Mesothelial cell of epicardium (in vitro differentiated cells): ENCODE measurements at places on chromosomes 2 and 18. TPM values are rescaled to one million over a fixed set of nuclear protein-coding genes. Genes with fewer than 3 reads are reported as not detected.

- DNase-seq: no peak
Observed at GRCh38 chr2:70128005-70128404, 40.7 kb downstream of the PCBP1 start.

DNA sequence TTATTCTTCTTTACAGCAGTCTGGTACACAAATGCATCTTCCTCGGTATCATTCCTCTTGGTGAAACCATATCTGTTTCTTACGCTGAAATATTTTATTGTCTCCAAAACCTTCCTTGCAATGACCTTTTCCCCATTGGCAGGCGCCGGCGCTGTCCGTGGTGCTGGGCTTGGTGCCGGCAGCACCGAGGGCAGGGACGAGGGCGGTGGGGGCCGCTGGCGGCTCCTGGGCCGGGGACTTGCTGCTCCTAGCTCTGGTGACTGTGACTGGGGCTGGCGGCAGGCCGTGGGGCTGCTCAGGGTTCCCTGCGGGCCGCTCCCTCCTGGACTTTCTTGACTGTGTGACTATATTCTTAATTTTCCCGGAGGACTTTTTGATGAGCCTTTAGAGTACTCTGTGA, 72.5 kb downstream of the GPR39 start:
- peak; percentile 38 for DNase-seq

DNA sequence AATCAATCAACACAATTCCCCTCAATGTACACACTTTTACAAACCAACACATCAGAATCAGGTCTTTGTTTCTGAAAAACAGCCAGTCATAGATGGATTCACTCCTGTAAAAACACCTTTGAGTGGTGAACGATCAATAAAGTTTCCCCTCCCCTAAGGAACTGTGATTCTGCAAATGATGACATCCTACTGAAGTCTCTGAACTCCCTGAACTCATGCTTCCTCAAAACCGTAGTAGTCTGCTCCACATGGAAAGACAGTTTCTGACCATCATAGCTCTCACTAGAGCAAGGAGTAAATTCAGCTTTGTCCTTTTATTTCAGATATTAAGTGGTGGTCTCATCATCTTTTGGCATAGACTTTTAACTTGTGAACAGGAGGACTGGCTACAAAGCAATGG, 43.5 kb upstream of the ACTR3 start:
- DNase-seq: no peak

Gene LAMA1
- total RNA-seq: 91.4 to 99.8 TPM (median 93.7 TPM) in 3 replicates

Gene TEX44
- not detected in 3 replicates for total RNA-seq

Gene ALK
- 0.09 to 0.23 TPM (median 0.13 TPM) in 3 replicates for total RNA-seq

DNA sequence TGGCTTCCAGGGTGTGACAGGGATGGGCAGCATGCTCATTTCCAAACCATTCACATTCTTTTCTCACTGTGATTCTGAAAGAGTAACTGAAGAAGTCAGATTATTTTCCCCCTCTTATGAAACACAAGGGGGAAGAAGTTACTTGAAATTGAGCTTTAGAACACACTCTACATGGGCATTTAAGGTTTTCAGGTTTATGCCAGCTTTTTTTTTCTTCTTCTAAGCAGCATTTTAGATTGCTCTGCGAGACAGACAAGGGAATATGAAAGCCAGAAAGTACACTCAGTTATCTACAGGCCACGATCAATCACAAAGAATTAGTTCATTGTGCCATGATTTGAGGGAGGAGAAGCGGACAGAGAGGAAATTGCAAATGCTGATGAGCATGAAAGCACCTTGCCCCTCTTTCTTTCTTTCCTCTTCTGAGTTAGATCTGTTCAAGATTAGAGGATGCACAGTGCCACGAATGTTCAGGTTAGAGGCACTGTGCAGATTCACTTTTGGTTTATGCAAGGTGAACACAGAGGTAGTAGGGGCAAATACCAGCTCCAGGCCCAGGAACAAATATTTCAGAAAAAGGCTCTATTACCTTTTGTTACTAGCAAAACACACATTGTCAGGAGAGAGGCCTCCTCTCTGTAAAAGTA, 49.2 kb downstream of the CXCR4 start:
- no peak for DNase-seq

GRCh38 chr2:205079173-205079572, 533.9 kb downstream of the PARD3B start:
- DNase-seq: no peak

DNA sequence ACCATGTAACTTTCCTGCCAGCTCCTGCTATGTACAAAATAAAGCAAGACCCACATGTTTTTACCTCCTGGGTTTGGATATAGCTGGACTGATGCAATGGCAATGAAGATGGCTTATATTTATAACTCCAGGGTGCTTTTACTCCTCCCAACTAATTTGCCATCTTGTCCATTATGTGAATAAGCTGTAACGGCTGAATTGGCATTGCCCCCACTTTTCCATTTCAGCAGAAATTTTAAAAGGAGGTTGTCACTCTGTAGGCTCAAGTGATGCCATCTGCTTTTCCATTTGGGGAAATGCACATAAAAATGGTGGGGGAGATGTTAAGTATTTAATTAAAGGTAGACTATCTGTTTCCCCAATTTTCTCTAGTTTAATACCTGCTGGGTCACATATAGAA, 345.5 kb downstream of the ERBB4 start:
- no peak for DNase-seq

DNA sequence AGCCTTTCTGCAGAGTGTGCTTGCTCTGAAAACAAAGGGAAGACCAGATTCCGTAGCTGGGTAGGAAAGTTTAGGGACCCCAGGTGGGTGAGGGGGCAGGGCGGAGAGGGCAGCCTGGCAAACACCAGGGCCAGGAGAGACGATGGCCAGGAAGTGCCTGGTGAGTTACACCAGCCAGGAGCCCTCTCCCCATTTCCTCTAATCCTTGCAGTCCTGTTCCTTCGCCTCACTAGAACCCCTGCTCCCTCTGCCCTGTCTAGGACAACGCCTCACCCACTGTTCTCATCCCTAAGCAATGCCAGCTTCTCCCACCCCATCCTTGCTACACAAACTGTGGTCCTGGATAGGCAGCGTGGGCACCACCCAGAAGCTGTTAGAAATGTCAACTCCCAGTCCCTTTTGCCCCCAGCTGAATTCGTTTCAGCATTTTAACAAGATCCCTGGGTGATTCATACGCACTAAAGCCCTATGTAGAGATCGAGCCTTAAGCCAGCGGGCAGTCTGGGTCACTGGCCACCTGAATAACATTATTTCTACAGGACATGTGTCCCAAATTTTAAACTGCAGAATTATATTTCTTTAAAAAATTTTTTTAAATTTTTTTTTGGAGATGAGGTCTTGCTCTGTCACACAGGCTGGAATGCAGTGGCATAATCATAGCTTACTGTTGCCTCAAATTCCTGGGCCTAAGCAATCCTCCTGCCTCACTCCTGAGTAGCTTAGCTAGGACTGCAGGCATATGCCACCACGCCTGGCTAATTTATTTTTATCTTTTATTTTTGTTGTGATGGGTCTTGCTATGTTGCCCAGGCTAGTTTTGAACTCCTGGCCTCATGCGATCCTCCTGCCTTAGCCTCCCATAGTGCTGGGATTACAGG, 10.9 kb downstream of the WIPF1 start:
- no peak for DNase-seq

- DNase-seq: no peak
Observed at GRCh38 chr2:60158262-60158661, 395.2 kb downstream of the BCL11A start.

GRCh38 chr2:204228169-204228886, 291.8 kb downstream of the ICOS start:
- DNase-seq: no peak

DNA sequence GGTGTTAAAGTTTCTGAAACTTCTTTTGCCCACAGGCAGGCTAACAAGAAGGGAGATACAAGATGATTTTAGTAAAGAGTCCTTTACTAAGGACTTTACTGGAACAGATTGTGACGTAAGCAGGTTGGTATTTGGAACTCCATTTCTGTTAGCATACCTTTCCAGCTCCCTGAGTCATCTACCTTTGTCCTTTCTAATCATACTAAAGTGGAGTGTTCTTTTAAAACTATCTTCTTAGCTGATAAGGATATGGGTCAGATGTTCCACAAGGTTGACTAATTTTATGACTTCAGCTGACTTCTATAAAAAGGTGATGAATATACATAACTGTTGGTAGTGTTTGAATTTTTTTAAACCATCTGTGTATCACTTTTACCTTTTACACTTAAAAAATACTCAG, 21.1 kb downstream of the UGP2 start:
- no peak for DNase-seq

GRCh38 chr2:61326423-61326822, 144.5 kb downstream of the USP34 start:
- DNase-seq: no peak

DNA sequence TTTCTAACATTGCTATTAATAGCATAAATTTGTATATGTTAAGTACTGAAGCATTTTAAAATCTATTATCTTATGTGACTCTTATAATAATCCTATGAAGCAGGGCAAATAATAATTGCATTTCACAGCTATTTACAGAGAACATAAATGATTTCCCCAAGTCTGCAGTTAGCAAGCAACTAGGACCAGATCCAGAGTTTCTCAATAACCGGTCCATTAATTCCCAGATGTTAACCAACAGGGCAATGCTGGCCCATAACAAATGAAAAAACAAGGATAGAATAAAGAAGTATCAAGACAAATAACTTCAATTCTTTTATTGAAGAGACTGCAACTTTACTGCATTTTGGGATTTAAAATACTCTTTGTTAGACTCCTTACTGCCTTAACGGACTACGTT, 91.7 kb upstream of the SPTBN1 start:
- DNase-seq: no peak

Gene OXER1
- 6.9 to 7.5 TPM (median 7.2 TPM) in 3 replicates for total RNA-seq

- no peak for DNase-seq
Observed at GRCh38 chr2:123546353-123546752, 478.7 kb upstream of the CNTNAP5 start.
